ENCODE measurements at places on chromosomes 12 and 14.

DNA sequence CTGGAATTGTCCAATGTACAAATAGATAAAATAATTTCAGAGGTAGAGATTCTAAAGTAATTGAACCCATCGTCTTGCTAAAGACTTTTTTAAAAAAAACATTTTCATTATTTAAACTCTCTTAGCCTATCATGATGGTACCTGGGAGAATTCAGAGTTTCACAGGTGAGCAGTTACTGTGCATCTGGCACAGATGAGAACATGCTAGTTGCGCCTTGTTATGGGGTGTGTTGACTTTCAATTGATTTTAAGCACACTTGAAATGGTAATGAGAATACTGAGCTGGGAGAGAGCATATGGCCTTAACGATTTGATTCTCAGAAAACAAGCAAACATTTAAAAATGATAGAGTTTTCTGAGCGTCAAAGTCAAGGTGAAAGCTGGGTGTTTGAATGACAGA, 66.6 kb downstream of the FLRT2 start:
- no peak for DNase-seq

DNA sequence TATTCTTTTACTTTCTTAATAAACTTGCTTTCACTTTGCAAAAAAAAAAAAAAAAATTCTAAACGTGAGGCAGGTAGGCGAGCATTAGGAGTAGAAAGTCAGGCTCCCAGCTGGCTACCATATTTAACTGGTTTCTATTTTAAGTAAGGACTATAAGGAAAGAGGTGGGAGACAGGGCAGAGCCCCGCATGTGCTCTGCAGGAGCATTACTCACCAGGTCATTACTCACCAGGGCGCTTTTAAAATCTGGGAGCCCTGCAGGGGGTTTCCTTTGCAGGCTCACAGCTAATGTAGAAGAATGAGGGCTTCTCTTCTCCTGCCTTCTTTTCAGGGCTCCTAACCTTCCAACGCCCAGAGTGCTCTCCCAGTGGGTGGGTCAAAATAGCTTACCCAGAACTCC, 14.0 kb upstream of the DPF3 start:
- DNase-seq, result no peak

DNA sequence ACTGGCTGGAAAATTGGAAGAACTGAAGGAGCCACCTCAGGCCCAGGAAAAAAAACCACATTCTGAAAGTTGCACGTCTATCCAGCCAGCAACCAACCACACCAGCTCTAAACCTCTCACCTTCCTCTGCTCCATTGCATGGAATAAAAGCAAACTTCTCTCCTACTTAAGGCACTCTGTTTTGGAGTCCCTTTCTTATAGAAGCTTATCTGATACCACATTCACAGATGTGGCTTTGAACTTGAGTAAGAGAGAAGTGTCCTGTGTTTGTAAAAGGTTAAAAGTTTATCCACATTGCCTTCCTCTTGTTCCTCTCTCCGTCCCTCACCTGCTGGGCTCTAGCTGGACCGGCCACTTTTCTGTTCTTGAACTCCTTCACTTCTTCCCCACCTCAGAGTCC, 99.6 kb upstream of the PLXNC1 start:
- no peak for DNase-seq

GRCh38 chr12:30613119-30613830, 82.4 kb downstream of the IPO8 start:
- no peak for DNase-seq

DNA sequence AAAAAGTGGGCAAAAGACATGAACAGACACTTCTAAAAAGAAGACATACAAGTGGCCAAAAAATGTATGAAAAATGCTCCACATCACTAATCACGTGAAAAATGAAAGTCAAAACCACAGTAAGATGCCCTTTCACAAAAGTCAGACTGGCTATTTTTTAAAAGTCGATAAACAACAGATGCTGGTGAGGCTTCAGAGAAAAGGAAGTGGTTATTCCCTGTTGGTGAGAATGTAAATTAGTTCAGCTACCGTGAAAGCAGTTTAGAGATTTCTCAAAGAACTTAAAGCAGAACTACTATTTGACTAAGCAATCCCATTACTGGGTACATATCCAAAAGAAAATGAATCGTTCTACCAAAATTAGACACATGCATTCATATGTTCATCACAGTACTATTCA, 237.0 kb downstream of the KIF21A start:
- no peak for DNase-seq

GRCh38 chr12:6849976-6850560, 1.0 kb downstream of the CDCA3 start:
- DNase-seq, result no peak

DNA sequence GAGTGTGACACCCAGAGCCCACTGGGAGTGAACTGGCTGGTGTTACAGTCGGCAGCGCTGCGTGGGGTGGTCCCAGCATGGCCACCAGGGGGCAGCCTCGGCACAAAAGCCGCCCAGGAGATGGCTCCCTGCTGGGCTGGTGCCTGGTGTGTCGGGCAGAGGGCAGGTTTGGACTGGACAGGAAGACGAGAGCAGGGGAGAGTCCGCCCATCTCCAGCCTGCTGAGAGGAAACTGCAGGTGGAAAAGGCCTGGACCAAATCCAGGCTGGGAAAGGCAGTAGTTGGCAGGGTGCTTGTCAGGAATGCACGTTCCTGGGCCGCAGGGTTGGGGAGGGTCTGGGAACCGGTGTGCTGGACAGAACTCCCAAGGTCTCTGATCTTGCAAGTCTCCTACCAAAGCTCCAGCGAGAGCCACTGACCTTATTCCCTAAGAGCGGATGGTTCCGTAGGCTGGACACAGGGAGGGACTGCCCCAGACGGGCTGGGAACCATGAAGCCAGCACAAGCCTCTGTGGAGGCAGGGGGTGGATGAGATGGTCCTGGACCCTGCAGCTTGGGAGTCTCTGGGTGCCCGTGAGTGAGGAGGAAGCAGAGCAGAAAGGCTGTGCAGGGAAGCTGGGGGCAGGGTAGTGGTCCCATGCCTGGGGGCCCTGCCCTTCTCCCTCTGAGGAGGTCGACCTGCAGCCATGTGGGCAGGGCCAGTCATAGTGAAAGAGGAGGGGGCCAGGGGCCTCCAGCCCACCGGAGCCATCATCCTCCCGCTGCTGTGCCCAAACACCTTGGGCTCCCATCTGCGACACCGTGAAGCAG, 1.8 kb downstream of the AHNAK2 start:
- DNase-seq, result no peak

DNA sequence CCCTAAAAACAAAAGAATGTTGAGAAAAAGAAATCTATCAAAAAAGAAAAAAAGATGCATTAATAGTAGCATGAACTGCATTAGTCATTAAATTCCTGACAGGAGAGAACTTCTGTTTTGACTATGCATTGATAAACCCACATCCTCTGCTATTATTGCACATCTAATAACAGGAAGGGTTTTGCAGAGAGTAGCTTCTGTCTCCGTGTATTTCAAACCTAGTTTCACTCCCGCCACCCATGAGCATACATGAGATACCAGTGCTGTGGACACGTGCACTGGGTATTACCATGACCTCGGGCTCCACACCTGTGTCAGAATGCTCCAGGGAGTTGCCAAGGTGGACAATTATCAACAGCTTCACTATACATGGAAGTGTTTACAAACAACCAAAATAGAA, 449.1 kb upstream of the SOX5 start:
- no peak for DNase-seq

DNA sequence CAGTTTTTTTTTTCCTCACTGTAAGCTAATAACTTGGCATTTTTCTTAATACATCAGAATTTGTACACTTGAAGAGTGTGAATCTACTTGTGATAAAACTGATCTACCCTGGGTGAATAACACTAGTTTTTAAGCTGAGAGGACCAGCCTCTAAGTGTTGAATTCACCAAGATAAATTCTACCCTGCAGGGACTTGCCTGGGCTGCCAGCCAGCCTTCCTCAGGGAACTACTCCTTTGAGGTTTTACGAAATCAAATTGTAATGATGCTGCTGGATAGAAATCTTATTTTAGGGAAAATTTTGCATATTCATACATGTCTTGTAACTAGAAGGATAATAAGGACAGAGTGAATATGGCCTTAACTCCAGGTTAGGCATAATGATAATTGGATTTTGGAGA, 1.9 kb downstream of the MED21 start:
- DNase-seq, result no peak

- DNase-seq, result no peak
These were observed 64.8 kb upstream of the MAX start for GRCh38 chr14:65167072-65167645.

DNA sequence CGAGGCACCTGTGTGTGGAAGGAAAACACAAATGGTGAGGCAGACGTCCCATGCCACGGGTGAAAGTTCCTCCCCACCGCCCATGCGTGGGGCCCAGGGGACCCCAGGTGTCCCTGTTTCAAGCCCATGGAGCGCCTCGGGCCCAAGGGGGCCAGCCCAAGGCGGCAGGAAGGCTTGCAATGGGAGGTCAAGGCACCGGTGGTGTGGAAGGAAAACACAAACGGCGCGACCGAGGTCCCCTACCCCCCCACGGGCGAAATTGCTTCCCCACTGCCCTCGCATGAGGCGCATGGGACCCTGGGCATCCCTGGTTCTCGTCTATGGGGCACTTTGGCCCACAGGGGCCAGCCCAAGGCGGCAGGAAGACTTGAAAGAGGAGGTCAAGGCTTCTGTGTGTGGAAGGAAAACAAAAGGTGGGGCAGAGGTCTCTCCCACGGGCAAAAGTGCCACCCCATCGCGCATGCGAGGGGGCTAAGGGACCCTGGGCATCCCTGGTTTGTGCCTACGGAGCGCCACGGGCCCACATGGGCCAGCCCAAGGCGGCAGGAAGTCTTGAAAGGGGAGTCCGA, 379.4 kb downstream of the ALG10 start:
- DNase-seq, result no peak

GRCh38 chr14:75340921-75341320, 62.3 kb downstream of the FOS start:
- no peak for DNase-seq

DNA sequence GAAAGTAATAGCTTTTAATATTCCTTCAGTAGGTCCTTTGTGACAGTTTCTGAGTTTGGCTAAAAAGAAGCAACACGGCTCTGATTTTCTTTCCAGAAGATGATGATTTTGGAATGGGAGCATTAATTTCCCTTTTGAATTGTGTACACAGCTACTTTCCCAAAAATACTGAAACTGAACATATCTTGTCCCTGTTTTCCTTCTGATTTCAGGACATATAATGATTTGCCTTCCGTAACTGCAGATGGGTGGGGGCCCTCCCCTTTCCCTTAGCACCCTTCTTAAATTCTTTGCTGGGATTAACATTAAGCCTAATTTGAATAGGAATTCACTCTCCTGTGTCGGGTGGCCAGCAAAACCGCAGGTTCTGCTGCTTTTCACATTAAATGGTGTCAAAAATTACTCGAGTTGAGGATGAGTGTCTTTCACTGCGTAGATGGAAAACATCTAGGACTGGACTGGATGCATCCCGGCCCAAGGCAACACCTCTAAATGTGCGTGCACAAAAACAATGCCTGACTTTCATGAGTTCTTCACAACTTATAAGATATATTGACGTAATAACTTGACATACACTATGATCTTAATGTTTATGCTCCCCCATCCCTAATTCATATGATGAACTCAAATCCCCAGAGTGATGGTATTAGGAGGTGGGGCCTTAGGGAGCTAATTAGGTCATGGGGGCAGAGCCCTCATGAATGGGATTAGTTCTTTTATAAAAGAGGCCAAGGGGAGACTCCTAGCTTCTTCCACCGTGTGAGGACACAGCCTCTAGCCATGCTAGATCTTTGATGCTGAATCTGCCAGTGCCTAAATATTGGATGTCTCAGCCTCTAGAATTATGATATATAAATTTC, 158.1 kb downstream of the AEBP2 start:
- DNase-seq, result no peak

DNA sequence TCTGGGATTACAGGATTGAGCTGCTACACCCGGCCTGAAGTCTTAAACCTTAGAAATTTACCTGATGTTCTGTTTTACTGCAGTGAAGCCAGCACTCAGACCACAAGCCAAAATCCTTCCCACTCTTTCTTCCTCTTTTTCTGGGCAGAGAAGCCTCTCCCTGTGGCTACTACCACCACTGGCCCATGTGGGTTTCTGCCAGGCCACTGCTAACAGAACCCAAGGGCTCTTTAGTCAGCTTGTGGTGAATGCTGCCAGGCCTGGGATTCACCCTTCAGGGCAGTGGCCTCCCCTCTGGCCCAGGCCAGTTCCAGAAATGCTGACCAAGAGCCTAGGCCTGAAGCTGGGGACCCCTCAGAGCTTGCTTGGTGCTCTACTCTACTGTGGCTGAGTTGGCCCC, 35.3 kb downstream of the GAS2L3 start:
- DNase-seq, result no peak

Data from esophagus squamous epithelium (tissue), 5 donors.